Tibial artery (tissue), 4 donors: ENCODE measurements at places on chromosomes 6 and 20.

DNA sequence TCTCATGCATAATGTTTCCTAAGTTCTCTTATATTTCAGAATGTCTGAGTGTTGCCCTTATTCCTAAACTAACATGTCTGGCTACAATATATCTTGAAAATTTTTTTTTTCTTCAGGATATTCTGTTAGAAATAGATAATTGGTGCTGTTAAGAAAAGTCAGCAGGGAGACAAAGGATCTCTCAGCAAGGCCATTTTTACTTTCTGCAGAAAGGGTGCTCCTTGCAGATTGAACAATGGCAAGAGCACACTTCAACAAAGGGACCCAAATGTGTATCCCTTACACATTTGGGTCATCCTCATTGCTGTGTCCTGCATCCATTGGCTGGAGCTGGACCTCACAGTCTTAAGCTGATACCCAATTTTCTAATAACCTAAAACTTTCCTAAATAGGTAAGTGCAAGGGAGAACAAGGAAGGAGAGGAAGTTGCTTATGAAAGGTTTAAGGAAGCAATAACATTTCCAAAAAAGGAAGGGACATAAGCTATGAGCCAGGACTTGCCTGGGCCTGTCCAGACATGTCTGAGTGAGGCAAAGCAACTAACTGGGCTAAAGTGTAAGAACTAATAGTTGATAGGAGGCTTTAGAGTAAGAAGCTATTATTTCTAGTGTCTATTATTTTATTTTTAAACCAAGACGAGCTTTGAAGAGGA, 429.6 kb downstream of the BCKDHB start:
- no peak for DNase-seq

- DNase-seq, result no peak
Measured at GRCh38 chr6:124073820-124074587, 270.3 kb downstream of the NKAIN2 start.

- DNase-seq, result no peak
Measured at GRCh38 chr6:147257760-147258159, 53.5 kb downstream of the STXBP5 start.

DNA sequence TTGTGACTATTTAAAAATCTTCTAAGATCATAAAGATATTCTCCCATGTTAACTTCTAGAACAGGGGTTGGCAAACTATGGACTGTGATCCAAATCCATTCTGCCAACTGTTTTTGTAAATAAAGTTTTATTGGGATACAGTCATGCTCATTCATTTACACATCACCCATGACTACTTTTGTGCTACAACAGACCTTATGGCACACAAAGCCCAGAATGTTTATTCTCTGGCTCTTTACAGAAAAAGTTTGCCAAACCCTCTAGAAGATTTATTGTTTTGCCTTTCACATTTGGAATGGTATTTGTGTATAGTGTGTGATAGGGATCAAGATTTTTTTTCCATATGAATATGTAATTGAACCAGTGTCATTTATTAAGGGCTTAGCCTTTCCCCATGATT, 341.7 kb downstream of the CD83 start:
- DNase-seq, result no peak

DNA sequence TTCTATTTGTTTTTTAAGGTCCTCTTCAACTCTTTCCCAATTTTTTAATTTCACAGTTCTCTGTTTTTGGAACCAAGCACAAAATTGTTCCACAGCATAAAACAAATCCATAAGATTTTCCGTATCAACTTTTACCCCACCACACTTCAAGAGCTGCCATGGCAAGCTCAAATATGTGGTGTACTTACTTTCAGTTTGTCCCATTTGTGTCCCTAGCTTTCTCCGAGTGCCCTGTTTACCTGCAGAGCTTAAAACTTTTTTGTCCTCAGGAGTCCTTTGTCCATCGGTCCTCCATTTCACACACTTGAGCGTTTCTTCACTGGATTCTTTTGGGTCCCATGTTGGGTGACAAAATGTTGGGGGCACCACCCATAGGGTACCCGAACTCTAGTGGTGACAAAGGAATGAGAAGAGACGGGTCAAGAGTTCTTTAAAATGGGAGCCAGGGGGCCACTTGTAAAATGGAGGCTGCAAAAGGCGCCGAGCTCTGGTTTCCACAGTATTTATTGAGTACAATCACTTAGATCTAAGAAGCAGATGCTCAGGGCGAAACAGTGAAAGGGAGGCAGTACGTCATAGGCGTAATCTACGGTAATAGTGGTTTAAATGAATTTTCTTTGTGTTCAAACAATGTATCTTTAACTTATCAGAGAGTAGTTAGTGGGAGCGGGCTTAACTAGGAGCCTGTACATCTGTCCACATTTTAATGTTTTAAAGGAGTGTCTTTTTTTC, 39.8 kb upstream of the SERINC1 start:
- no peak for DNase-seq

GRCh38 chr20:35173576-35174192, 1.8 kb downstream of the PROCR start:
- no peak for DNase-seq

GRCh38 chr20:17568045-17568788, 1.7 kb upstream of the DSTN start:
- DNase-seq, result peak; percentile 62

GRCh38 chr20:35468671-35469334, 13.4 kb downstream of the CEP250 start:
- DNase-seq, result no peak

- peak; percentile 64 for DNase-seq
Measured at GRCh38 chr6:28865401-28866204, 58.2 kb downstream of the TRIM27 start.

GRCh38 chr6:109695468-109695867, 4.4 kb downstream of the FIG4 start:
- no peak for DNase-seq

DNA sequence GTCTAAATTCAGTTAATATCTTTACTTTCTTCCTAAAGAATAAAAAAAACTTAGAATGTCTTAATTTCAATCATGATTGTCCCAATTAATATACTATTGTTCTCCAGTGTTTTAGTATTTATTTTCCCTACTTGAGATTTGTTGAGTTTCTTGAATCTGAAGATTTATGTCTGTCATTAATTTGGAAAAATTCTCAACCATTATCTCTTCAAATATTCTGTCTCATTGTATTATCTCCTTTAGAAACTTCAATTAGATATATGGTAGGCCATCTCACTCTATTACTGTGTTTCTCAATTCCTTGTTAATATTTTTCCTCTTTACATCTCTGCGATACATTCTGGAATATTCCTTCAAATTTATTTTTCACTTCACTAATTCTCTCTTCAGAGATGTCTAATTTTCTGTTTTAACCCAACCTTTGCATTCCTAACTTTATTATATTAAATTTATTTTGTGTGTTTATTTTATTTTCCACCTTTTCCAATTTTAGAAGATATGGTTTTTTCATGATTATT, 268.6 kb downstream of the QKI start:
- DNase-seq, result no peak

DNA sequence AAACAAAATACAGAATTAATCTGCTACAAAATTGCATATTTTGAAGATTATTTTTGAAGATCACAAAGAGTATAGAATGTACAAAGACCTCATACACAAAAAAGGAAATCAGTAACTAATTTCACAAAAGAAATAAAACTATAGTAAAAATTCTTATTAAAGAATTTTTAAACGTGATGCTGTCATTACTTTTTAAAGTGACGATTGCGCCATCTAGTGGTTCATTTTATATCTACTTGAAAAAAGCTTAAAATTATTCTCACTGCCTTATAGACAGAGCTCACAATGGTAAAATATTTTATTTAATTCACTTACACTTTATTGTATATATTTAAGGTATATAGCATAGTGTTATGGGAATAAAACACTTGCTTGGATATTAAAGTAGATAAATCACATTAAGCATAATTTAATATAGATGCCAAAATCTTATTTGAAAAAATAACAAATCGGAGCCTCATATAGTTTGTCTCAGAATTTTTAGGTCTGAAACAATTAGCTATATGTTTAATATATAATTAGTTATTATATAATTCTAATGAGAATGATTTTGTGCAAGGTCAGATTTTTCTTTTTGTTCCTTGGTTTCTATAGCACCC, 128.8 kb downstream of the PHF3 start:
- DNase-seq, result no peak

DNA sequence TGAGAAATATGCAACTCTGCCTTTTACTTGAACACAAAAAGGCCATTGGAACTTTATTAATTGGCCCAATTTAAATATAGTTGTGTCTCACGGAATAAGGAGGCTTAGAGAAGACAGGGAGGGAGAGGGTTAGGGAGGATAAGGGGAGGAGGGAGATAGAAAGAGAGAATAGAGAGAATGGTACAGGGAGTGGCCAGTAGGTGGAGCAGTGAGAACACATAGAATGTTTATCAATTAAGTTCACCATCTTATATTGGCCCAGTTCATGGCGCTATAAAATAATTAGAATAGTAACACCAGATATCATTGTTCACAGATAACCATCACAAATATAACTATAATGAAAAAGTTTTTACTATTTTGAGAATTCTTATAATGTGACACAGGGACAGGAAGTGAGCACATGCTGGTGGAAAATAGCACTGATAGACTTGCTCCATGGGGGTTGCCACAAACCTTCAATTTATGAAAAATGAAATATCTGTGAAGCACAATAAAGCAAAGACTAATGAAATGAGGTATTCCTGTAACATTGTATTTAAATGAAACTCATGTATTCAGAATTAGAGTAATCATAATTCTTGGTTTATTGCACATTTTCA, 374.1 kb upstream of the MANEA start:
- DNase-seq, result no peak

DNA sequence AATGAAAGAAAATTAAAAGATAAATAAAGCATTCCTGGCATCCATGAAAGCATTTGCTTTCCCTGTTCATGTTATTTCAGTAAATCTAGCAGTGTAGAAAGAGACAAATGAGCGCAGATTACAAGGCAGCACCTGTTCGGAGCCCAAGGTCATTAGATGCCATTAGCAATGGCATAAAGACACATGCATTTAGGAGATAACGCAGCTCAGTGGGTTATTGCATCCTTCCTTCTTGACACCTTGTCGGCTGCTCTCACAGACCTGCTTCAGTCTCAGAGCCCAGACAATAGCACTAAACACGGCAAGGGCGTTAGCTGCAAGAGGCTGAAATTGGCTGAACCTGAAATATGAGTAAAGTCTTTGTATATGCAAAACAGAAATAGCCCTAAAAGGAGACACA, 140.3 kb downstream of the ATXN1 start:
- no peak for DNase-seq

DNA sequence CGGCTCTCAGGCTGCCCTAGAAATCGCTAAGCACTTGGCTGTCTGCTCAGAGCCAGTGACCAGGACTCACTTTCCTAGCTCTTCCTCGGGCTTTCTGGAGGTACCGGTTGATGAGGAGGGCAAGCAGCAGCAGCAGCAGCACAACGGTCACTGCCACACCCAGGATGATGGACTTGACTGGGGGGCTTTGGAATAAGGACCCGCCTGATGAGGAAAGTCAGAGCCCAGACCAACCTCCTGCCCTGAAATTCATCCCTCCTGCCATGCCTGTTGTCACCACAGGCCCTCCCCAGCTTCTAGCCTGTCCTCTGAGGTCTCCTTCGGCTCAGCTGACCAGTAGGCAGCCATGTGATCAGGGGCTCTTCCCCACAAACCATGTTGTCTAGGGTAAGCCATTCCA, 16.2 kb downstream of the TREML2 start:
- no peak for DNase-seq

- DNase-seq, result no peak
Measured at GRCh38 chr20:52619101-52619500, 353.1 kb upstream of the TSHZ2 start.

DNA sequence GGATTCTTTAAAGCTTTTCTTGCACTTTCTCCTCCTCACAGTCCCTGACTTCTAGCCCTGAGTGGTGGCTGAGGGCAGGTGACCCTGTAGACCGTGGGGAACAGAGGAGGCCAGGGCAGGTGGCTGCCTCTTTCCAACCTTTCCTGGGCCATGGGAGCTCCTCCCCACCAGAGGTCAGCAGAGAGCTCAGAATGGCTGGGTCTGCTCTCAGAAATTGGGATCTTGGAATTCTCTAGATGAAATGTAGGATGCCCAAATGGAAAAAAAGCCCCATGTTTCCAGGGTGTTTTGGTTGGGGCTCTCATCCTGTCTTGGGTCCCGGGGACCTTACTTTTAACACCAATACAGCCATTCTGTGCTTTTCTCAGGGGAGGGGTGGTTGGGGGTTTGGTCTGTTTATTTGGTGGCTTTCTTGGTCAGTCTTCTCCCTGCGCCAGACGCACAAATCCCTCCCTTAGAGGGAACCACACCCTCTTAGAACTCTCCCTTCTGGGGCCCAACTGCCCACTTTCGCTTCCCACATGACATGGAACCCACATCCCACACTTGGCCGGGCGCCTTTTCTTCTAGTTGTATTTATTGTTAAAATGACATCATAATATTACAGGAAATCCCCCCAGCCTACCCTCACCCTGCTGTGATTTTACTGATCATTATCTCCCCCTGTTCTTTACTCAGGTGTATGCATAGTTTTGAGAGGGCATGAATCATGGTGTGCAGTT, 17.9 kb downstream of the GNAS start:
- peak; percentile 45 for DNase-seq

DNA sequence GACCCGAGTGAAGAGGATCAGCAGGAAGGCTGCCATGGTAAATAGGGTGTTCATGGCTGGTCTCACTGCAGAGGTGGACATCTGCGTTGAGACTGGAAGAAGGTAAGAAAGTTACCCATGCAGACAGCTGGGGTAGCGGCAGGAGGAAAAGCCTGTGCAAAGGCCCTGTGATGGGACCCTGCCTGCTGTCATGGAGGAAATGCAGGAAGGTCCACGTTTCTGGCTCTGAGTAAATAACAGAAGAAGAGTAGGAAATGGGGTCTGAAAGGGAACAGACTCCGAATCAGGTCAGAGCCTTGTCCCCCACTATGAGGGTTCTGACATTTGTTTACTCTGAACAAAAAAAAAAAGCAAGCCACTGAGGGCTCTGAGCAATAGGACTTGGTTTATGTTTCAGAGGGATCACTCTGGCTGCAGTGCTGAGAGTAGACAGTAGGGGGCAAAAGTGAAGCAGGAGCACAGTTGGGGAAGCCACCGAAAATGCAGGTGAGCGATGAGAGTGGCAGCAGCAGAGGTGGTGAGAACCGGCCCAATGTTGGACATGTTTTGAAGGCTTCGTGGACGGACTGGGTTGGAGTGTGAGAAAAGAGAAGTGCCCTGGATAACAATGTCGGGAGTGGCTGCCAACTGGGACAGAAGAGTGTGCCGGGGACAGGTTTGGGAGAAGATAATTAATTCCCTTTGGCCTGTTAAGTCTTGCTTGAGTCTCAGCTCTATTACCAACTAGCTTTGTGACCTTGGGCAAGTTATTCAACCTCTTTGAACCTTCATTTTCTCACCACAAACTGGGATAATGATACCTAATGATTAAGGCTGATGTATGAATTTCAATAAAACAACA, 57.9 kb upstream of the MAP7 start:
- peak; percentile 73 for DNase-seq

DNA sequence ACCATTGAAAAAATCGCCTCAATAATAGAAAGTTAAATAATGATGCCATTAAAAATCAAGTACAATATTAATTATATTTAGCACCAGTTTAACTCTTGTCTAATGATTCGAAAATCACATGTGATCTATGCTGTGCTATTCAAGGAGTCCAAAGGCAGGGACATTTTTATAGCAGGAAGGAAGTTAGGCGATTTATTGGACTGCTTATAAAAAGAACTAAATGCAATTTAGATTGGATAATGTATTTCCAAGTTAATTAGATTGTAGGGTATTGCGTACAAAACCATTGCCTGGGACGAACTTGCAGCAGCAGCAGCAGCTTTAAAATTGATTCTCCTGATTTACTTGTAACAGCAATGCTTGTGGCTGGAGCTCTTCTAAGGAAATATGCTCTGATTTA, 87.4 kb upstream of the TMEM181 start:
- no peak for DNase-seq

- no peak for DNase-seq
Measured at GRCh38 chr6:140076105-140076504, 701.7 kb upstream of the CITED2 start.
